ENCODE measurements at places on chromosomes 3 and 15. TPM values are rescaled to one million over a fixed set of nuclear protein-coding genes. Genes with fewer than 3 reads are reported as not detected.

GRCh38 chr3:115588201-115589115 lies 34.9 kb upstream of the GAP43 start:
- DNase-seq, result no peak

DNA sequence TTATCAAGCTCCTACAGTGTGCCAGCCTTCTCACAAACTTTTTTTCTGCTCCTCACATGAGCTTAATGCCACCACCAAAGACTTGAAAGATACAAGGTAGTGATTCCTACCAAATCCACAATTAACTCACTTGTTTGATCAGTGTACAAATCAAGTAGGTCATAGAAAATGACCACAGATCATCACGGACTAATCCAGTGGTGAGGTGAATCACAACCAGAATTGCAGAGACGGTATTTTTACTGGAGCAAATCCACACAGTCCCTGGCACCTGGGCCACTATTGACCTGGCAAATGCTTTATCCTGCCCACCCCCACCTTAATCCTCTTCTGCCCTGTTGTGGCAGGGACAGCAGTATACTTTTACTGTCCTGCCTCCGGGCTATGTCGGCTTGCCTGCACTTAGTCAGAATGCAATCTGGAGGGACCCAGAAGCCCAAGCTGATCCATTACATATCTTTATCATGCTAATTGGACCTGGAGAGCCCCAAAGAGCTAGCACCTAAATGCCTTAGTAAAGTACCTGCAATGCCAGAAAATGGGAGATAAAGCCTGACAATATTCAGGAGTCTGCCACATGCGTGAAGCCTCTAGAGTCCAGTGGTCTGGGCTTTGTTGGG lies 83.9 kb upstream of the CDV3 start:
- no peak for DNase-seq

The PROS1 gene
- 61.4 TPM for total RNA-seq

The GPR156 gene
- total RNA-seq, result 3.1 TPM
